ENCODE measurements at places on chromosomes 16 and 17. TPM values are rescaled to one million over a fixed set of nuclear protein-coding genes. Genes with fewer than 3 reads are reported as not detected.

Gene CDRT15L2
- not detected for total RNA-seq

Gene SECTM1
- 4.4 TPM for total RNA-seq

Gene PIRT
- total RNA-seq: not detected

Gene ABI3
- 3.3 TPM for total RNA-seq

Gene CBFA2T3
- total RNA-seq: 11.9 TPM

Gene KCNG4
- total RNA-seq: not detected

Gene ITGA2B
- total RNA-seq: 0.82 TPM

Gene UTP4
- 30.3 TPM for total RNA-seq

DNA sequence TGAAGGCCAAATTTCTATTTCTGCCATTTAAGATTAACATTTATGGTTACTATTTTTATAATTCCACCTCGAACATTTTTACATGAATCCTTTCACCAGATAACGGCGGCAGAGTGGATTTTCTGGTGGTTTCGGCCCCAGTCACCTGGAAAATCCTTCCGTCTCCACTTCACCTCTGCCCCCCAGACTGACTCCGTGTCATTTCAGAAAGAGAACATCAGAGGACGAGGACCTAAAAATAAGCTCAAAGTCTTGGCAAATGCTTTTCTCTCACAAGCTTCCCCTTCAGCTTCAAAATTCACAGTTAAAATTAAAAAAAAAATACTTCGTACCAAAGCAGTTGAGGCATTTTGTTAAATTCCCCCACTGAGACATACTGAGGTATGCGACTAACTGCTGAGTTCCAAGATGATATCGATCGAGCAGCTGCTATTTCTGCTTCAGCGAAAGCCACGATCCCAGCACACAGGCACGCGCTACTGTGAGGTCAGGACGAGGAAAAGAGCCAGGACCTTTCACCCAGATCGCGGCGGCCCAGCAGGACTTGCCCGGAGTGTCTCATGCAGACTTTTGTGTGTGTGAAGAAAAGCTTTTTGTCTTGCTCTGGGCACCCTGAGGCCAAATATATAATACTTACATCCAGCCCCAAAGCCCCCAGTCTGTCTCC, 36.8 kb downstream of the ASPA start:
- DNase-seq: peak; percentile 81

DNA sequence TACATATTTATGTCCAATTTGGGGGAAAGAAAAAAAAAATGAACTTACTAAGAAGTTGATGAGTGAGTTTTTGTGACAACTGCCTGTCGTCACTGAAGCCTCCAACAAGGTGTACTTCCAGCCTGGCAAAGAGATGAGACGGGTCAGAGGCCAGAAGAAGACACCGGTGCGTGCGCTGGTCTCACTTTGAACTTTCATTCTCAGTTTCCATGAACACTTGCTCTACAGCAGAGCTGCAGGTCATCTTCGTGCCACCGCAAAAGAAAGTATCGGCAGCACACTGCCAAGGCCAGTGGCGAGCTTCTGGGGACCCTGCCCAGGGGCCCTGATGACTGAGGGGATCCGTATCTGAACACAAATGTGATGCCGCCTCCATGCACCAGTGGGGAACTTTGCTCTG, 11.6 kb downstream of the NTAN1 start:
- DNase-seq: no peak

DNA sequence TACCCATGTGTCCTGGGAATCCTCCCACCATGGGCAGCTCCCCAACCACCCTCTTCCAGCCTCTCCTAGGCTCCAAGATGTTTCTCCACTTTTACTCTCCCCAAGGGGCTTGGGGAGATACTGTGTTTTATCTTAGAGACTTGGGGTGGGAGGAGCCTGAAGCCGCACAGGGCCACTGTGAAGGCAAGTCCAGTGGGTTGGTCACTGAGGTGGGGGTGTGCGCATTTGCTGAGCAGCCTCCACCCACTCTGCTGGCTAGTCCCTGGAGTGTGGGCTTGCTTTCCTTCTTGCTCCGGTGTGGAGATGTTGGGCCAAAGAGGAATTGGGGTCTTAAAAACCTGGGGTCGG, 4.1 kb upstream of the CLDN9 start:
- no peak for DNase-seq

- no peak for DNase-seq
Measured at GRCh38 chr17:7203391-7203790, 16.2 kb downstream of the DLG4 start.

GRCh38 chr17:78044280-78044835, 84.2 kb downstream of the TMC6 start:
- DNase-seq: no peak

DNA sequence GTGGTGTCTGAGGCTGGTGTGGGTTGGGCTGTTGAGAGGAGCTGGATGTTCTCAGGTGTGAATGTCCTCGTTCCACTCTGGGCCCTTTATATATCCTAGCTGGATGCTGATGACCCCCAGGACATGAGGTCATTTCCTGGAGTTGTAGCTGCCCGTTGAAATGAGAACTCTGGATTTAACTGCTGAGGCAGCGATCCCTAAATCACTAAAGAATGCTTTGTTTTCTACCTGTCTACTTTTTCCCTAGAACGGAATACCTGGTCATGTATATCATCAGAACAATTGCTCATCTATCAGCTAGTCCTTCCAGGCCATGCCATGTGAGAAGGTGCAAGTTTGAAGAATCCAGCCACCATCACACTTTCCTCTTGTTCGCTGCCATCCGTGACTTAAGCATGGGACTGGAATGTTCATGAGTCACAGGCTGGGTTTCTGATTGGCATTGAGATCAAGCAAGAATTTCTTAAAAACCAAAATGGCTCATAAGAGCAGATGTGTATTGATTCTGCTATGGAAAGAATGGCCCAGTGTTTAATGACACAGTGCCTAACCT, at the start of gene KRTAP2-3:
Gene KRTAP2-3 (minus strand): TSS at position 63 of the 553 bp plus-strand sequence. CDS start 64 bp downstream, outside the sequence.
- DNase-seq: no peak

DNA sequence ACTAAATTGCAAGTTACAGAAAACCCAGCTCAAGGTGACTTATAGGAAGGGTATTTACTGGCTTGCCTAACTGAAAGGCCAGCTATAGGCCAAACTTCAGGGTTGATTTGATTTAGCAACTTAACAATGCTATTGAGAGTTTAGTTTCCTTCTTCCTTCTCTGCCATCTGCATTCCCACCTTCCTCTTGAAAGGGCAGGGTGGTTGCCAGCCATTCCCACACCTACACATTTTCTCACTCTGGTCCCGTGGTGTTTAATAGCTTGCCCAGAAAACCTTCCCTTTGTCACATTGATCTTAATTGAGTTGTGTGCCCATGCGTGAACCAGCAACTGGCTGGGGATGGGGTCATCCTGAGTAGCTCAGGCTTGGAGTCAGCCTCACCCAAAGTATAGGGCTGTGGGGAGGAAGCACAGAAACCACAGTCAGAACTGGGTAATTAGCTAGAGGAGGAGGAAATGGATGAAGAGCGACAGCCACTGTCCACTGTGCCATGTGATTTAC, 194.7 kb downstream of the SPECC1 start:
- no peak for DNase-seq

- DNase-seq: no peak
Measured at GRCh38 chr16:63613701-63614100, 1508.2 kb downstream of the CDH11 start.

- DNase-seq: no peak
Measured at GRCh38 chr16:83285921-83286320, 521.9 kb upstream of the HSBP1 start.

GRCh38 chr17:60729854-60730253, 52.2 kb downstream of the BCAS3 start:
- no peak for DNase-seq

DNA sequence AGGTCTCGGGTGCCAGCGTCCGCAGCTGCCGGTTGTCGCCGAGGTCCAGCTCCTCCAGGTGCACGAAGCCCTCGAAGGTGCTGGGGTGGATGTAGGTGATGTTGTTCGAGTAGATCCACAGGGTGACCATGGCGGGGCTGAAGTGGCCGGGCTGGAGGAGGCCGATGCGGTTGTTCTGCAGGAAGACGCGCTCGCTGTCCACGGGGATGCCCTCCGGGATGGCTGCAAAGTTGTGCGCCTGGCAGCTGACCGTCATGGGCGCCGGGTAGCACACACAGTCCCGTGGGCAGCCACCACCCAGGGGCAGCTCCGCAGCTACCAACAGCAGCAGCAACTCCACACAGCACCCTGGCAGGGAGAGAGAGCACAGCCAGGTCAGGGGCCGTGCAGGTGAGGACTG, 87.7 kb downstream of the RTN4RL1 start:
- no peak for DNase-seq

DNA sequence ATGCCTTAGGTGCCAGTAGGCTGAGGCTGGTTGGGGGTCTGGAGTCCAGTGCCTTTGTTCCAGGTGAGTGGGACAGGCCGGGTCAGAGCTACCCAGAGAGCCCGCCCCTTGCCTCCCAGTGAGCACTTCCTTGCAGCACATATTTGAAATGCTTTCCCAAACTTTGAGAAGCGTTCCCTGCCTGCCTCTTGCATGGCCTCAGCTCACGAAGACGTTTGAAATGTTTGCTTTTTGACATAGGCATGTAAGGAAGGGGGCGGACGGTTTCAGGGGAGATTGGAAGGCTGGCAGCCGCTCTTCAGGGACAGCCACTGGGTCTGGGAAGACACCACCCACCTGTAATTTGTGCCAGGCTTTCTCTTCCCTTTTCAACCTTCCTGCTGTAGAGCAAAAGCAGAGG, 5.1 kb upstream of the FOXL1 start:
- no peak for DNase-seq

DNA sequence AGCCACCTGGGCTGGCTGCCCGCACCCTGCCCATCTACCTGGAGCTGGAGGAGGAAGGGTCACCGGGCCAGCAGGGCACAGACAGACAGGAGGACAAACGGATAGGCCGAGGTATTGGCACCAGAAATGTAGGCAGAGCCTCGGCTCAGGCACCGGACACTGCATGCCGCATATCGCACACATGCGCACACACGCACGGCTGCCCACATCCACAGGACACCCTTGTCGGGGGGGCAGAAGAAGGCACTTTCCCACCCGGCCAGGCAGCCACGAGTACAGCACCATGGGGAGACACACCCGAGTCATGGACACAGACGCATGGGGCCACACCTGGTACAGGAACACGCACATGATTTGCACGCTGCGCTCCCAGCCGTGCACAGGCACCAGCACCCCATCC, 14.5 kb downstream of the CASKIN1 start:
- DNase-seq: no peak

Measured in heart right ventricle (tissue), 16 donors.